ENCODE measurements at places on chromosomes 12 and 14.

GRCh38 chr12:44460261-44460660 is 415.9 kb downstream of the NELL2 start:
- DNase-seq, result no peak

DNA sequence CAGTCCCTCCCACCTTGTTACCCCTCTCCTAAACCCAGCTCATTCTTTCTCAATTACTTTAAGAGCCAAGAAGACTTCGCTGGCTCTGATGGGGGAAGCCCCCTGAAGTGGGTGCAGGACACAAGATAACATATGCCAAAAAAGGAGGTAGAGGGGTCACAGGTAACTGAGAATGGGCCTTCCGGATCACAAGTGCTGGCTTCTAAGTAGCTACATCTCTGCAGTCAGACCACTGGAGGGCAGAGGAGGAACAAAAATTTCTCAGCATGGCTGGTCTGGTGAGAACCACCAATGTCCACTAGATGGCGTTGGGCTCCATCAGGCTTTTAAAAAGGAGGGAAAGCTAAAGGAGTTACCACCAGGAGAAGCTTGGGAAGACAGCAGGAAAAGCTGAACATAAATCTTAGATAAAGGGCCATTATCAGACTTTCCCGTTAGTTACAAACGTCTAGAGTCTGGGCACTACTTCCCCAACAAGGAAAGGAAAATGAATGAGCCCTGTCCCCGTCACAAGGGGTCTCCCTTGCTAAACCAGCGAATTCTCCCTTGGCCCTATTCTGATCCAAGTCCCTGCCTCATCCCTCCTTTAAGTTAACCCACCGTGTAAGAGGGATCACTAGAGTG is 11.6 kb upstream of the CDH24 start:
- DNase-seq, result peak; percentile 87

- no peak for DNase-seq
These were observed 46.8 kb downstream of the KCNC2 start for GRCh38 chr12:75162845-75163244.

- no peak for DNase-seq
These were observed 15.6 kb upstream of the FRMD6 start for GRCh38 chr14:51636109-51636508.
